GM12865 (cell line): ENCODE measurements at places on chromosomes 11 and 22.
A peak's percentile ranks its signal among the peaks of the same experiment; 100 is the strongest.

GRCh38 chr11:63613517-63614135 is 607 bp downstream of the PLAAT3 start:
- peak; percentile 59 for DNase-seq

DNA sequence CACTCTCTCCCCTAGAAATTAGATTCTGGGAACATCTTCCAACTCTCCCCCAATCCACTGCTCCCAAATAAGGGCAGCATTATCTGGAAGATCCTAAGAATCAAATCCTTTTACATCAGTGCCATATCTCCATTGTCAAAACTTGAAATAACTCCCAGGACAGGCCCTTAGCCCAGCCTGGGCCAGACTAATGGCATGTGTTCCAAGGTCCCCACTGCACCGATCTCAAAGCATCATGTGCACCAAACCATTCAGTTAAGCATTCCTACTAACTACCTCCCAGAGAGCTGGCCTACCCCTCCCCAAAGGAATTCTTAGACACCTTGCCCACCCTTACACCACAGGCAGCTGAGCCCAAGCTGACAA is 44.2 kb upstream of the POU2AF1 start:
- no peak for DNase-seq

GRCh38 chr11:43837879-43838278 is 42.8 kb upstream of the ALKBH3 start:
- no peak for DNase-seq

GRCh38 chr11:112728716-112729115 is 232.5 kb upstream of the NCAM1 start:
- no peak for DNase-seq

- no peak for DNase-seq
Measured at GRCh38 chr11:128476729-128477128, 110.6 kb downstream of the ETS1 start.
